Common myeloid progenitor, CD34-positive (primary cell): ENCODE measurements at places on chromosomes 2 and 18.
A peak's percentile ranks its signal among the peaks of the same experiment; 100 is the strongest.

- no peak for DNase-seq
These were observed 115.5 kb downstream of the SPOPL start for GRCh38 chr2:138617026-138617425.

GRCh38 chr2:236847538-236848263 lies 238.0 kb upstream of the COPS8 start:
- no peak for DNase-seq

- DNase-seq = no peak
These were observed 11.2 kb downstream of the IL18RAP start for GRCh38 chr2:102433973-102434654.

DNA sequence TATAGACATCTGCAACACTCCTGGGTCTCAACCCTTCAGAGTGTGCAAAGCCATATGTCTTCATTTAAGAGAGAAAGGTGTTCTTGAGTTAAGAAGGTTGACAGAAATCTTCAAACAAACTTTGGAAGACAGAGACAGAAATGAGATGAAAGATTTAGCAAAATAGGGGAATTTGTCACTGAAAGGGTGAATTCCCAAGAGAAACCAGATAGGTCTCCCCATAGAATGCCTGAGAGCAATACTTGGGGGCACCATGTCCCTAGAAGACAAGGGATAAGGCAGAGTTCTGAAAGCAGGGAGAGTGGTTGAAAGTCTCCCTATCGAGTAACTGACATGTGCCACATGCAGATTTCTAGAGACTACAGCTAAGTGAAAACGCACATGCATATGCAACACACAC lies 50.0 kb downstream of the AP1S3 start:
- DNase-seq = peak; percentile 3

DNA sequence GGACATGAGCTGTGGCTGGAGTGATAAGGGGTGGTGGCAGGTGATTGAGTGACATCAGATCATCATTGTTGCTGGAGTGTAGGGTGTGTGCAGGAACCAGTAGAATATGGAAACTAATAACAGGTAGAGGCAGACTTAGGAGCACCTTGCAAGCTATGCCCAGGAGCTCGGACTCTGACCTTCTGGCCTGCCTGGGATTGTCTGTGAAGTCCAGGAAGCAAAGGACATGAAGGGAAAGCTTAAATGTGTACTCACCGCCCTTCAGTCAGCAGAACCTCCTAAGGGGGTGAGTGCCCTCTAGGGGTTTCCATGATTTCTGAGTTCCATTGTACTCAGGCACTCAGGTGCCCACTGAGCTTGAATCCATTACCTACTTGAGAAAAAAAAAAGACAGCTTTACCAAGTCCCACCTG lies 104.2 kb downstream of the CRIM1 start:
- DNase-seq = no peak

DNA sequence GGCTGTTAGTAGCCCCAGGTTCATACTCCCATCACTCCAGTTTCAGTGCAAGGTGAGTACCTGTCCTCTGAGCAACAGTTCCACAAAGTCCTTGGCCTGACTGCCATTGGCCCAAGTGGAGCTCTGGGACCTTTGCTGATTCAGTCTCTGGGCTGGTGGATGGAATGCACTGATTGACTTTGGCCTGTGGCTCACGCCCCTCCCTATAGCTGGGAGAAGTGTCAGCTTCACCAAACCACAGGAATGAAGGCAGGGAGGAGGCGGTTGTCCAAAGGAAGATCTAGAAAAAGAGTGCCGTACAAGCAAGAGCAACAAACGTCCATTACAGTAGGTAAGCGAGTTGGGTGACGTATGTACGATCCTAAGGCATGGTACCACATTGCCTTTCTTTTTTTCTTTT lies 34.0 kb downstream of the QPCT start:
- DNase-seq = no peak

DNA sequence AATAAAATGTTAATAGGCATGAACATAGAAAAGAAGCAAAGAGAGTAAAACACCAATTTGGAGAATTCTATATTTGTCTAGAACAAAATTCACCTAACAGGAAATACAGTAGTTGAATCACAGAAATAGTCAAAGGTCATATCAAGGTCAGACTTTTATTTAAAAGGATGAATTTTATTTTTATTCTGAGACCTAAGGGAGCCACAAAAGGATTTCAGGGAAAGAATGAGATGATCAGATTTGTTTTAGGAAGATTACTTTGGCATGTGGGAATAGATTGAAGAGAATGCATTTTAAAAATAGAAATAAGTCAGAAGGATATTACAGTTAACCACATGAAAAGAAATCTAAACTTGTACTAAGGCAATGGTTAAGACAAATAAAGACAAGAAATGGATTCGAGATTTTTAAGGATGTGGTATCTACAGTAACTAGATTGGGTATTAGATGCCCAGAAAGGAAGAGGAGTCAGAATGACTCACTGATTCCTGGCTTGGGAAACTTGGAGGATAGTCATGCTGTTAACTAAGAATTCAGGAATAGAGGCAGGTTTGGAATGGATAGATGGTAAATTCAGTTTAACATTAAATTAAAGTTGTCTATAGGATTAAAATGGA lies 56.0 kb downstream of the METTL4 start:
- no peak for DNase-seq

GRCh38 chr18:60149316-60149715 lies 223.3 kb downstream of the MC4R start:
- DNase-seq = no peak
